ENCODE measurements at places on chromosomes 1 and 21. TPM values are rescaled to one million over a fixed set of nuclear protein-coding genes. Genes with fewer than 3 reads are reported as not detected.
A peak's percentile ranks its signal among the peaks of the same experiment; 100 is the strongest.

- DNase-seq, result no peak
These were observed 41.9 kb upstream of the EPS8L3 start for GRCh38 chr1:109805486-109806165.

GRCh38 chr1:183739741-183740271 is 65.1 kb upstream of the RGL1 start:
- DNase-seq, result no peak

The LCE1D gene
- total RNA-seq, result not detected

- DNase-seq, result no peak
These were observed 110.4 kb downstream of the PATJ start for GRCh38 chr1:61852670-61853015.

- DNase-seq, result no peak
These were observed 27.8 kb upstream of the LYPD8 start for GRCh38 chr1:248783367-248783766.

DNA sequence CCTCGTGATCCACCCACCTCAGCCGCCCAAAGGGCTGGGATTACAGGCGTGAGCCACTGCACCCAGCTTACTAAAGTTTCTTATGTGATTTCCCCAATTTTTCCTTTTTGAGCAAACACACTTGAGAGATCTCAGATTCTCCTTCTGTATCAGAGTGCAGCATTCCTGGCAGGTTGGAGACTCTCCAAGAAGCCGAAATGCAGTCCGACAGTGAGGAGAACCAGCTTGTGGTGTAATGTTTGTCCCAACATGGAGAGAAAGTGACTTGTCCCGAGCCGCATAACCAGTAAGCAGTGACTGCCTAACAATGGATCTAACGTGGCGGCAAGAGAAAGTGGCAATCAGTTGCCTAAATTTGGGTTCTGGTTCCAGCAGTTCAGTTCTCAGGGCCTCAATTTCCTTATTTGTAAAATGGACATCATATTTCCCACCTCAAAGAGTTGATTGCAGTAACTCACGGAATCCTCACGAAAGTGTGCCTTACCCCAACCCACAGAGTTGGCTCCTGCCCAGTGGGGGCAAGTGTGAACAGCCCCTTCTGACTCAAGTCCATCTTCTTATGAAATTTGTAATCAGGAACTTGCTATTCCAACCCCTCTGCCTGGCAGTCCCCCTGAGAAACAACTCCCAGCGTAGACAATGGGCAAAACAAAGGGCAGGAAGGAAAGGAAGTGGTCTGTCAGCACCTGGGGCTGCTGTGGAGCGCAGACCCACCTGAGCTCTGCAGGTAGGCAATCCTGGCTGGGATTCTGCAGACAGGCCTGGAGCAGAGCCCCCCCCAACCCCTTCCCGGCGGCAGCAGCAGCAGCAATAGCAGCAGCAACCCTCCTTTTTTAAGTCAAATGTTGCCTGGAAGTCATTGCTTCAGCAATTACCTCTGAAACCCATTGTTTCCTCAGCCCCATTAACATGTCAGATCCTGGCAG is 223.6 kb upstream of the POU3F1 start:
- DNase-seq, result no peak

DNA sequence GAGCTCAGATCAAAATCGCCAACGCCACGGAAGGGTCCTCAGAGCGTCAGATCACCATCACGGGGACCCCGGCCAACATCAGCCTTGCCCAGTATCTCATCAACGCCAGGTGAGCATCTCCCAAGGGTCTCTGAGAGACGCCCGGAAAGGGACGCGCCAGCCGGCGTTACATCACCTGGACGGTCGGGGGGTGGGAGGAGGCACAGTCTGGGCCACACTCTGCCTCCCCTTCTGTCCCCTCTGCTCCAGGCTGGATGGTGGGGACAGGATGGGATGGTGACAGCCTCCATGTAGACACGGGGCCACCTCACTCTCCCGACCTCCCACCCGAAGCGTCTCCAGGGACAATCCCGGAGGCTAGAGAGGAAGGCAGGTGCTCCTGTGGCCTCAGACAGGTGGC is 41.5 kb upstream of the COL6A1 start:
- DNase-seq, result no peak

The TRAF3IP3 gene
- total RNA-seq, result not detected

DNA sequence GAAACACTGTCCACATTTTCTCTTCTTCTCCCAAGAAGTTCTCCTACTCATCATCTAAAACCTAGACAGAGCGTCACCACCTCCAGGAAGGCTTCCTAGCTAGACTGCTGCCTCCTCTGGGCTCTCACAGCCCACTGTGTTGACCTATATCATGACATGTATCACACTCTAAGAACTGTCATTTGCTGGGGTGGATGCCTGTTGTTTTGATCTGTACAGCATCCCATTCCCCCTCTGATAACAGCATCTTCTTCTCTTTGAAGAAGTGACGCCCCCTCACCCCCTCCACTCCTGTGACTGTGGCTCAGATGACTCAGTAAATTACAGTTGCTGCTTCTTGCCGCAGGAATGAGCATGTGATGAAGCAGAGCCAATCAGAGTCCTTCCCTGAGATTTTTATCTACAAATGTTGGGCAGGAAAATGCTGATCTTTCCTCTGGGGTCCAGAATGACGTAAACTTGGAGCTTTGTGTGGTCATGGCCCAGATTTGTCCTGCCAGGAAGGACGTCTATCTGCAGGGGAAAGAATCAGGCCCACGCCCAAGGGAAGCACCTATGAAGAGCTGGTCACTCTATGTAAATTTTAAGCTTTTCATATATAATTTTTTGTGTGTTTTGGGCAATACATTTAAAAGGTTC is 28.0 kb upstream of the FOXO6 start:
- peak; percentile 25 for DNase-seq

The HAO2 gene
- total RNA-seq, result not detected

The TSPEAR gene
- not detected for total RNA-seq

DNA sequence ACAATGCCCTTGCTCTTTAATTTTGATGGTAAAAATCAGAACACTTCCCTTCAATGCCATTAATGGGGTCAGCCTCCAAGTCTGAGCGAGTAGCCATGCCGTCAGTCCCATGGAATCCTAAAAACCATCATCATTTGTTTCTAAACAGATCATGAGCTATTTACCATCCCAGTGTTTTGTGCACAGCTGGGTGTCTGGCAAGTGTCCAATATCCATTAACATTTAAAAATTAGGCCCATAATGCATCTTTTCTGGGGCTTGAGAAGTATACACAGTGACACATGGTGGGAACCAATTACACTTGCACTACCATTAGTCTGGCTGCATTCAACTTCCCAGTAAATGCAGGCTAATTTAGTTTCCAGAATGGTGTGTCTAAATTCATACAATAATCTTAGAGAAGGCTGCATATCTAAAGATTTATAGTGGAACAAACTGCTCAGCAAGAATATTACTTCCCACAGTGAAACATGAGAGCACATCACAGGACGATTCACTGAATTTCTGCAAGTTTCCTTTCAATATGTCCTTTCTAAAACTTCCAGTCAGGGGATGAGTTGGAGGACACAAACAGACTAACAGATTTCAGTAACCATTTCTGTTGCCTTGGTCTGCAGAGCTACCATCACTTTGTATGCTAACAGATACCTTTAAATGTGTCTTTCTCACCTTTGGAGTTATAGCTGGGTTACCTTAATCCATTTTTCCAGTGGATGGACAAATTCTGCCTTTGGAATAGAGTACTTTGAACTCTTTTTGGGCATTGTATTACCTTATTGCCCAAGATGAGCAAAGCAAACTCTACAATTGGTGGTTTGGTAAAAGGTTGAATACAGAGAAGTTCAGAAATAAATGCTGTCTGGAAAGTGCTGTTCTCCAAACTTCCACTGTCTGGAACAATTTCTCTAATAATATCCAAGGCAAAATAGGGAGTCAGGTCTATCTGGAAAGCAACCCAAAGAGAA is 258.0 kb downstream of the PTBP2 start:
- no peak for DNase-seq

DNA sequence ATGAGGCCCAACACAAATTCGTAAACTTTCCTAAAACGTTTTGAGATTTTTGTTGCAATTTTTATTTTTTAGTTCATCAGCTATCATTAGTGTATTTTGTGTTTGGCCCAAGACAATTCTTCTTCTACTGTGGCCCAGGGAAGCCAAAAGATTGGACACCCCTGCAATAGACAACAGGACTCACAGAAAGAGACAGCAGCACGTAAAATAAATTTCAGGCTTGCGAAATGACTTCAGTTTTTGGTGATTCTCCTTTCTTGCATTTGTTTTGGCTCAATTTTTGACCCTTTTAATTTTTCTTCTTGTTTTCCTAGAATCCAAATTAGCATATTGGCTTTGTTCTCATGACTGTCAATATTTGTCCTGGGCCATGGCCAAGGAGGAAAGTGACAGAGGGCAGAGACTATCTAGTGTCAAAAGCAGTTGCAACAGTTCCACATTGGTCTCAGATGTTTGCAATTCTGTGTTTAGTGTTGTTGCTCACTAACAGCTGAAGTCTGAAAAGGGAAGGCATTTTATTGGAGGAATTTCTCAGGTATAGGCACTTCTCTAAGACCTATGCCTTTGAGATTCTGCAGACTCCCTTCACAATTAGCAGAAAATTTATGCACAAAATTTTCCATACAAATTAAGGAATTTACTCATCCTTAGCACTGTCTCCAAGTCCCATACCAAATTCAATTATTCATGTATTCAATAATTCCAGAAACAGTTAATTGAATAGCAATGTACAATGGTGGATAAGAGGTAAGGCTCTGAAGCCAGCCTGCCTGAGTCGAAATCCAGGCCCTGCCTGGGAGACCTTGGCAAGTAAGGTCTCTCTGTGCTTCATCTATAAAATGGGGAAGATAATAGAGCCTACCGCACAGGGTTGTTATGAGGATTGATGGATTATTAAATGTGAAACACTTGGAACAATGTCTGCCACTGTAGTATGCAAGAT is 160.9 kb upstream of the IVNS1ABP start:
- DNase-seq, result no peak

DNA sequence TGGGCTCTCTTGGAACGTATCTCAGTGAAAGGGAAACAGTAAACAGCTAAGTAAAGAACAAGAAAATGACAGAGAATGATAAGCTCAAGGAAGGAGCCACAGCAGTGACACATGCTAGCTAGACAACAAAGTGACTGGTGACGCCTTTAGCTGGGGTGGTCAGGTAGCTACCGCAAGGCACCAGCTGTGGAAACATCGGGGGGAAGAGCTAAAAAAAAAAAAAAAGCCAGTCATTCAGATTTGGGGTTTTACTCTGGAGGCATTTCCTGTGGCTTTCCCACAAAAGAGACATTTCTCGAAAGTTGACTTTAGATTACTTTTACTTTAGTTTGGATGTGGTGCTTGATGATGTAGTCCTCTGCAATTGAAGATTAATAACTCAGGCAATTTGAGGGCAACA is 2.1 kb downstream of the FHAD1 start:
- DNase-seq, result no peak

The IFI44L gene
- total RNA-seq, result 19.5 TPM

The S100A1 gene
- not detected for total RNA-seq

The NBPF10 gene
- total RNA-seq, result 1.2 TPM

The S1PR1 gene
- total RNA-seq, result 291 TPM

- no peak for DNase-seq
These were observed 2.5 kb upstream of the ECM1 start for GRCh38 chr1:150505431-150505830.

DNA sequence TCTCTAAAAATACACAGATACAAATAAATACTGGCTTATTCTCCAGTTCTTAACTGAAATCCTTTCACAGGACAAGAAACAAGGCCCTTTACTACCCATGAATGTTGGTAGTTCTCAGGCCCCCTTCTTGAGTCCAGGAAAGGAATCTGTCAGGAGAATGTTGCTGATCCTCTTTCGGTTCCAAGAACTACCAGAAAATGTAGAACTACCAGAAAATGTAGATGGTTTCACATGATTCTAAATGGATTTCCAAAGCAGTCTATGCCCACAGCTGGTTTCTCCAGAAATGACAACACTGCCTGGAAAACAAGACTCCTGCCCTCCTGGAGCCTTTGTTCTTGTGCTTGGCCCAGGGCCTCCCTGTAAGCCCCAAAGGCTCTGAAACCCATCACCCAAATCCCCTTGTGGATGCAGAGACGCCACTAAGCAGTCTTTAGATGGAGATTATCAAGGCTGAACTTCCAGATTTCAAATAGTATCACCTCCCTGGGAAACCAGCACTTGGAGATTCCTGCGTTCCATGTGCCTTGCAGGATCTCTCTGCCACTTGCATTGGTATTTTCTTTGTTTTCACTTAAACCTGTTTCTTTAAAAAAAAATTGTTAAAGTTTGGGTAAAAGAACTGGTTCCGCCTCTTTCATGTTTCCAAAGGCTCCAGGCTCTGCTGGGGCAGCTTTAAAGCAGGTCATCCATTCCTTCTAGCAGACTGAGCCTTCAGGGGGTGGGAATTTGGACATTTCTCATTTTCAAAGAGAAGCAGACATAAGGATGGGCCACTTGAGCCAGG is 53.4 kb downstream of the MAN1C1 start:
- DNase-seq, result no peak

GRCh38 chr1:110125810-110126209 is 13.6 kb downstream of the UBL4B start:
- DNase-seq, result no peak

The C1QC gene
- total RNA-seq, result 350 TPM

The TRIM67 gene
- not detected for total RNA-seq

DNA sequence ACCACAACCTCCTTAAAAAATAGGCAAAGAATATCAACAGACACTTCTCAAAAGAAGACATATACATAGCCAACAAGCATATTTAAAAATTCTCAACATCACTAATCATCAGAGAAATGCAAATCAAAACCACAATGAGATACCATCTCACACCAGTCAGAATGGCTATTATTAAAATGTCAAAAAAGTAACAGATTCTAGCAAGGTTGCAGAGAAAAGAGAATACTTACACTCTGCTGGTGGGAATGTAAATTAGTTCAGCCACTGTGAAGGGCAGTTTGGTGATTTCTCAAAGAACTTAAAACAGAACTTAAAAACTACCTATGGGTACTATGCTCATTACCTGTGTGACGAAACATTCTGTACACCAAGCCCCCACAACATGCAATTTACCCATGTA is 20.7 kb downstream of the CD1B start:
- no peak for DNase-seq

DNA sequence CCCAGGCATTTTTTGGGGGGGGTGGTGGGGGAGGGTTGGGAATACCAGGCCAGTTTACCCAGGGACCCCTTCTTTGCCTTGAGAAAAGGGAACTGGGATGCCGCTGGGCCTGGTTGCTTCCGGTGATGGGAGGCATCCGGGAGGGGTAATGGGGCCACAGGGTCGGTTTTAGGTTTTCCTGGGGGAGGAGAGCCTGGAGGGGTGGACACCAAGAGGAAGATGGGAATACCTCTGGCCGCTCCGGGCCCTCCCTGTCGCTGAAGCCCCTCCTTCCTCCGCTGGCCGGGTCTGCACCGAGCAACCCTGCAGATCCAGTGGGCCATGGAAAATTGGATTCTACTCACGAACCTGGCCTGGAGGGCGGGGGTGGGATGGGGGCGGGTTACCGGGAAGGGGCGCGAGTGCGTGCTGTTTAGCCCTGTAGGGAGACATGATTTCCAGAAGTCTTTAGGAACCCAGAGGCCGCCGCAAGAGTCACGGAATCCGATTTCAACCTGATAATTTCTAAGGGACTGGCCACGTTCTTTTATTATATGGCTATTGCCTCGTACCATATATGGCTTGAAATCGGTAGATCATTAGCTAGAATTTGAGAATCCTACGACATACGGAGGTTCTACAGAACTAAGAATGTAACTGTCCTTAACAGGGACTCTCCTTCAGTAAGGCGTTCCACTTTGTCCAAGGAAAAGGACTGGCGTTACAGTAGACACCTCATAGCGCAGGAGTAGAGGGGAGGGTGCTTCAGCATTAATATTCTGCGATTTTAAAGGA is 749 bp downstream of the AKIRIN1 start:
- DNase-seq, result peak; percentile 71

- no peak for DNase-seq
These were observed 84.9 kb upstream of the CXADR start for GRCh38 chr21:17427831-17428483.

GRCh38 chr1:242523719-242524570 is 552 bp downstream of the PLD5 start:
- peak; percentile 76 for DNase-seq

The ARHGEF16 gene
- total RNA-seq, result not detected
